ENCODE measurements at places on chromosomes 5 and 9. TPM values are rescaled to one million over a fixed set of nuclear protein-coding genes. Genes with fewer than 3 reads are reported as not detected.

DNA sequence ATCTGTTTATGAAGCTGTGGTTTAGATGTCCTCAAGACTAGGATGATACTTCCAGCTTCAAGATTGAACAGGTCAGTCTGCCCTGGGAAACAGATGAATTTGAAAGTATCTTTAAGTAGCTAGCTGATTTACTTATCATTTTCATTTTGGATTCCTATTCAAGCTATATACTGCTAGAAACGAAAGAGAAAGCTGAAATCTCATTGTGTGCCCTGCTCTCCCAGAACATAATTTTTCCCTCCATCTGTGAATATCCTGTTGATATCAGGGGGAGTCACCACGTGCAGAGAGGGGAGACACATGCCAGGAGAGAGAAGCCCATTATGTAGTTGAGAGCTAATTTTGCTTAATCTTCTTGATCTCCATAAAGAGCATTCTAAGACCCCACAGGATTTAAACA, 439.1 kb downstream of the NR2F1-AS1 start:
- no peak for DNase-seq

DNA sequence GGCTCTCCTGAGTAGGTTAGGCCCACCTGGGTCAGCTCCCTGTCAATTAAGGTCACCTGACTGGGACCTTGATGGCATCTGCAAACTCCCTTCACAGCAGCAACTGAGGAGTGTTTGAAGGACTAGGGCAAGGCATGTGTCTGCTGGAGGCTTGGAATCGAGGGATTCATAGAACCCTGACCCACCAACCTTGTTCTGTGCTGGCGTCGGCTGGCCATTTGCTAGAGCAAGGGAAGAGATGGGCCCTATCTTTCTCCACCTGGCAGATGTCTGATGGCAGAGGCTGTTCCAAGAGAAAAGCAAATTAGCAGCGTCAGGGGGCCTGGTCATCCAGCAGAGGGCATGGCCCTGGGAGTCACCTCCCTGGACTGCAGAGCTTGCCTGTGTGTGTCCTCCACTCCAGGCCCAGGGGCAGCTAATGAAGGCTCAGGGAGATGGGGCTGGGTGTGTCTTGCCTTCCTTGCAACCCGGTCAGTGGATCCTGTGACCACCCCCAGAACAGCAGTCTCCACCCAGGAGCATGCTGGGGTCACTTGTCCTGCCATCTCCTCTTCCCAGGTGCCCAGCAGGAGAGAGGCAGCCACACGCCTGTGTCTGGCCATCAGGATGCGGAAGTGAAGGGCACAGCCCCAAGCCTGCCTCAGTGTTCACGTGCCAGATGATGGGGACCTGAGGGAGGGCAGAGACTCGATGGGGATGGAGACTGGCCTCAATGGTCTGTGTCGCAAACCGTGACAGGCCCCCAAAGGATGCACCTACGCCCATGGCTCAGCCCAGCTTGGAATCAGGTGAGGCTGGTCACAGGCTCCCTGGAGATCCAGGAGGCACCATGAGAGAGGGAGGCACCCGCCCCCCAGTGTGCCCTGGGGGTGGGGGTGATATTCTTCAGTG, 53.9 kb downstream of the BARX1 start:
- no peak for DNase-seq

- DNase-seq = no peak
Measured at GRCh38 chr5:148856424-148856823, 30.0 kb downstream of the ADRB2 start.

DNA sequence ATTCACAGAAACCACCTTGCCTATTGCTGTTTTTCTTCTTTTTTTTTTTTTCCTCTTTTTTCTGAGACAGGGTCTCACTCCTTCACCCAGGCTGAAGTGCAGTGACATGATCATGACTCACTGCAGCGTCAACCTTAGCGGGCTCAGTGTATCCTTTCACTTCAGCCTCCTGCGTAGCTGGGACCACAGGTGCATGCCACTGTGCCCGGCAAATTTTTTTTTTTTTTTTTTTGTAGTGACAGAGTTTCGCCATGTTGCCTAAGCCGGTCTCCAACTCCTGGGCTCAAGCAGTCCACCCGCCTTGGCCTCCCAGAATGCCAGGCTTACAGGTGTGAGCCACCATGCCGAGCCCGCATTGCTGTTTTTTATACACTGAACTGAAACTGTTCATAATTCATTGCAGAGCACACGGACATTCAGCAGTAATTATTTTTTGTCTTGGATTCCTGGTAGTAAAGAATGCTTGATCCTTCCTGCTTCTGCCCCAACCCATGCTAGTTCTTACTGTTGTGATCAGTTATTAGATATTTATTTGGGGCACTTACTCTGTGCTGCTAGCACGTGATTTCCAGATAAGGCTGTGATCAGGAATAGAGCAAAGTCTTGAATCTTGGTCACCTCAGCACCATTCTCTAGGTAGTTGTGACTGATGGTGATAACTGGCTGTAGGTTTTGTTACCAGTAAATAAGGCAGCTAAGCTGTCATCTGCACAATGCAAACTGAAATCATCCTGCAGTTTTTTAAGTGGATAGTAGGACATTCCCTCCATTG, 14.0 kb downstream of the MAP3K1 start:
- DNase-seq = no peak

DNA sequence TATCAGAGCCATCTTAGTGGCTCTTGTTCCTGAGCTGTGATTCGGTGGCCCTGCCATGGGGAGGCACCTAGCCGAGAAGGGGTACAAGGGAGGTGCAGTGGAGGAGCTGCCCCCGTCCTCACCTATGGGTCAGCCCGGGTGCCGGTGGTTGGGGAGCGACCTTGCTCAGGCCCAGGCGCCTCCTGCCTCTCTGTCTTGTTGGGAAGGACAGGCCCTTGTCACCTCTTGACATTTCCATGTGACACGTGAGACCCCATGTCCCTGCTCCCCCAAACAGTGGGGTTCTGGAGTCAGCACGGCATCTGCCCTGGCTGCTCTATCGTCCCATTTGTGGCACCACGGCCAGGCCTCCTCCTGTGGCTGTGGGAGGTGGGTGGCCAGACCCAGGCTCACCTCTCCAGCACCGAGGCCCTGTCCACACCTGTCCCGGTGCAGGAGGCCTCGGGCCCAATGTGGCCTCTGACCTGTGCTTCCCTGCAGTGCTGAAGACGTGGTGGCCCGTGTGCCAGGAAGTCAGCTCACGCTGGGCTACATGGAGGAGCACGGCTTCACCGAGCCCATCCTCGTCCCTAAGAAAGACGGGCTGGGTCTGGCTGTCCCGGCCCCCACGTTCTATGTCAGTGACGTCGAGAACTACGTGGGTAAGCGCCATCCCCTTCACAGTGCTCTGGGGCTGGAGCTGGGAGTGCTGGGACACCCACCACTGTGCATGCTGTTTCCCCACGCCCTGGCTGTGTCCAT, 68.9 kb downstream of the PHF2 start:
- no peak for DNase-seq

DNA sequence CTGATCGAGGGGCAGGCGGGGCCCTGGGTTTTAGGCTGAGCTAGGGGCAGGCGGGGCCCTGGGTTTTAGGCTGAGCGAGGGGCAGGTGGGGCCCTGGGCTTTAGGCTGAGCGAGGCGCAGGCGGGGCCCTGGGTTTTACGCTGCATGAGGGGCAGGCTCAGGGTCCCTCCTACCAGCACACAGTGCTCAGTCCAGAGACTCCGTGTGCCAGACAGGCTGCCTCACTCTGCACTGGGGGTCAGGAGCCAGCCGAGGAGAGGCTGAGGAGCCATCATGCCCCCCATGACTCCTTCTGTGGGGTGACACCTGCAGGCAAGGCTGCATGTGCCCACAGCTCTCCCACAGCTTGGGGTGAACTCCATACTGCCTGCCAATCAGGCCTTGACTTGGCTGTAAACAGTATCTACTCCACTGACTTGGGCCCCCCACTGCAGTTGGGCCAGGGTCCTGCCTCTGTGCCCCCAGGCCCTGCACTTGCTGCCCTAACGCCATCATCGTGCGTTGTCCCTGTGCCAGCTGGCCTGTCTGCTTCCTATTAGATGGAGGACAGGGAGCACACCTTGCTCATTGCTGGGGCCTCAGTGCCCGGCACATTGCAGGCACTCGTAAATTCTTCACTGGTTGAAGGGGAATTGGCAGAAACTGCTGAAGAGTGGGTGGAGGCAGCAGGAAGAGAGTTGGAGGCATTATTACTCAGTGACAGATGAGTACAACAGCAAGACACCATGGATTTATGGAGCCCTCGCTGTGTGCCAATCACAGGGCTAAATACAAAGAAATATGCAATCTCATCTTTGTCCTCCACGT, 78.6 kb downstream of the AMBP start:
- DNase-seq = no peak

DNA sequence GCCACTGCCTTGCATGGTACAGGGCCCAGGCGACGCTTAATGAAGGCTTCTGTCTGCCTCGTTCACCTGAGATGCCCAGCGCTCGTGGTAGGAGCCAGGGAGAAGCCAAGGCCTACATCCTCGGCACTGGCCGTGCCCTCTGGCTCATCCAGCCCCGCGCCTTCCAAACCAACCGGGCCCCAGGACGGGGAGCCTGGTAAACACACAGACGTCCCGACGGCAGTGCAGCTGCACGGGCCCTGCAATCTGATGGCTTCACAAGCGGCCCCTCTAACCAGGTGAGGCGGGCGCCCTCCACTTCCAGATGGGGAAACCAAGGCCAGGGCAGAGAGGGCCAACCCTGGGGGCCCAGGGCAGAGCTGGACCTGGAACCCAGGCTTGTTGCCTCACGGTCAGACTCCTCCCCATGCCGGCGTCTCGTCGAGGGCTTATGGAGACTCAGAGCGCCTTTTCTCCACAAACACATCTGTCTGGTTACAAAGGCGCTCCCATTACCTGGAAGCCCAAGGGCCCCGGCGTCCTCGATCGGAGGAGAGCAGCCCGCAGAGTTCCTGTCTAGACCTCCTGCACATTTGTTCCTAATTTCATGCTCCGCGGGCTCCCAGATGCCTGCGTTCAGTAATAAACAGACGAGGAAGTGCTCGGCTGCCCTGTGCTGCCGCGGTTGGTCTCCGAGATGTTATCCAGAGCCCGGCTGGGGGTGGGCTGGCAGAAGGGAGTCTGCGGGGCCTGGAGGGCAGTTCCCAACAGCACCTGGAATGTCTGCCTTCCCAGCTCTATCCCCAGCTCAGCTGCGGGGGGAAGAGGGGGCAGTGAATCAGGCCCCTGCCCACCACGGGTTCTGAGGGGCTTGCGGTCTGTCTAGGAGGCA, 23.5 kb downstream of the FAM163B start:
- peak; percentile 65 for DNase-seq

The PTGES2 gene
- total RNA-seq = 59.2 TPM

The C5orf58 gene
- not detected for total RNA-seq

DNA sequence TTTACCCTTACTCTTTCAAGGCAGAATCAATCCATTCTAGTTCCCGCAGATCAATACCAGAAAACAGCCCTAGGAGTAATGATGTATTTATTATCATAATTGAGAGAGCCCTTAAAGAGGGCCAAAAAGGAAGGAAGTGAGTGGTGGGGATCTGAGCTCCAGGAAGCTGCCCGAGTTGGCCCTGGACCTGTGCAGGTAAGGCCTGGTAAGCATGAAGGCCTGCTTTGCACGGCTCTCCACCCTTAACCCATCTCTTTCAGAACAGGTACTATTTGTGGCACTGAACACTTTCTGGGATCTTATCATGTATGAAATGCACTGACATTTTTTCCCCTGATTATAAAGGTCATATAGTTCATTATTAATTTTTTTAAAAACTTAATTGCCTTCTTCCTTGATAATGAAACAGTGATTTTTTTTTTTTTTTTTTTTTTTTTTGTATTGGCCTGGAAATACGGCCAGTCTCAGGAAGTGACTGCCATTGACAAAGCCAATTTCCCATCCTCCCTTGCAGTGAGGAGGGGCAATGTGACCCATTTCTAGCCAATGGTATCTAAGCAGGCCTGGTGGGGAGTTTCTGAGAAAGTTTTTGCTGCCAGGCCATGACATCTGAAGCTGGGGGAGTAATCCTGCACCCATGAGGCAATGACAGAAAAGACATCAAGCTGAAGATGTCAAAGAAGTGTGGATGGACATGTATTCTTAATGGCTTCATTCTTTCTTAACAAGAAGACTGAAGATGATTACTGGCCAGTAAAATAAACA, 6.3 kb upstream of the MVB12B start:
- no peak for DNase-seq

- no peak for DNase-seq
Measured at GRCh38 chr9:18969128-18969527, 63.9 kb downstream of the SAXO1 start.

The SPATA31D4 gene
- not detected for total RNA-seq

The RNF183 gene
- not detected for total RNA-seq

GRCh38 chr5:15480436-15480835, 19.5 kb upstream of the FBXL7 start:
- DNase-seq = no peak

DNA sequence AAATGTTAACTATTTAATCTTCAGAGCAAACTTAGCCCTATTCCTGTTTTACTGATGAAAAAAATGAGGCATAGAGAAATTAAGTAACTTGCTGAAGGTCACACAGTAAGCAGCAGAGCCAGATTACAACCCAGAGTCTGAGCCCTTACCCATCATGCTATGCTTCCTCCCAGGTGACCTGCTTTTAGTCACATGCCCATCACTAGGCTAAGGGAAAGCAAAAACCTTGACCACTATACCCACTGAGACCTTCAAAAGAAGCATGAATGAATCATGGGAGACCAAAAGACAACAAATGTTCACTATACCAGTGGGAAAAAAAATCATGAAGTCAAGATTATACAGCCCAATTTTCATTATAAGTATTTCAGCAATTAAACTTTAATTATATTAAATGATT, 5.3 kb upstream of the HAUS6 start:
- DNase-seq = no peak

- no peak for DNase-seq
Measured at GRCh38 chr5:177555228-177555627, 865 bp upstream of the FAM193B start.

GRCh38 chr9:96605328-96605727, 14.3 kb downstream of the CDC14B start:
- DNase-seq = no peak

- no peak for DNase-seq
Measured at GRCh38 chr9:87816036-87816435, 66.6 kb upstream of the SPATA31E1 start.

DNA sequence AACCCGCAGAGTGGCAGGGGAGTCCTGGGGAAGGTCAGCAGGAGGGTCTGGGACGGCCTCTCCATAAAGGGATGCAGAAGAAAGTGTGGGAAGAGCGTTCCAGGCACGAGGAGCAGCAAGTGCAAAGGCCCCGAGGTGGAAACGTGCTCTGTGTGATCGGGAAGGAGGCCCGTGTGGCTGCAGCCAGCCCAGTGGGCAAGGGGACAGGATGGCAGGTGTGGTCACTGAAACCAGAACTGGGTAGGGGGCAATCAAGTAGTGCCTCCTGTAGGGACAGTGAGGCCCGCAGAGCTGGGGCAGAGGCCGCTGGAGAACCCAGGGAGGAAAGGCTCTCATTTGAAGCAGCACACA, 16.3 kb upstream of the LAMC3 start:
- DNase-seq = no peak

The GABRB2 gene
- 5.1 TPM for total RNA-seq

- DNase-seq = no peak
Measured at GRCh38 chr5:43281840-43282658, 31.2 kb downstream of the HMGCS1 start.

All from OCI-LY7 (cell line).